ENCODE measurements at places on chromosomes 7 and 10.

DNA sequence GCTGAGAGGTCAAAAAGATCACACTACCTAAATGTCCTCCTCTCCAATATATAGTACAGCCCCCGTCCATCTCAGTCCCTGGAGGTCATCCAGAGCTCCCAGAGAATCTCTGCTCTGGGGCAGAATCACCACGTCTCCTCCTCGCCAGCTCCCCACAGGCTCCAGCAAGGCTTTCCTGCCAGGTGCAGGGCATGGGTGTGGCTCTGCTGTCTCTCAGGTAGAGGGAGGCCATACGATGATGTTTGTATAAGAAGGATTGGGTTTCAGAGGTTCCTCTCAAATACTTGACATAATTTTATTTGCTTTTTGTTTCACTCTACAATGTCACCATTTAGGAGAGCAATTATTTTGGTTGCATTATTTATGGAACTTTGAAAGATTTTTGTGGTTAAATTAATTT is 98.3 kb upstream of the PRSS58 start:
- DNase-seq: no peak

DNA sequence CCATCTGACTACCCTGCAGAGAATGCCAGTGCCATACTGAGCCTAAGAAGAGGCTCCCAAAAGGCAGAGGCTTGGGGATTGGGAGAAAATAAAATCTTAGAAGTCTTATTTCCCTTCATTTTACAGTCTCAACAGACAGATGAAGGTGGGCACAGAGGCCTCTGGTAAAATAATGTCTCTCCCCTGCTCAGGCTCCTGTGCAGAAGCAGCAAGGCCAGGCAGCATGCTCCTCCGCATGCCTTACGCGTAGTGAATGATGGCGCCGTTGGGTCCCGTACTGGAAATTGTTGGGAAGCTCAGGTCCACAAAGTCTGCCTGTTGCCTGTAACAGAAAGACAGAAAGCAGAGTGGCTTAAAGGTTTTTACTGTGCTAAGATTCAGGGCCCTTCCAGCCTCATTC is 45.8 kb downstream of the XPNPEP1 start:
- no peak for DNase-seq

GRCh38 chr10:31936933-31937332 is 8.3 kb upstream of the ARHGAP12 start:
- DNase-seq: no peak

DNA sequence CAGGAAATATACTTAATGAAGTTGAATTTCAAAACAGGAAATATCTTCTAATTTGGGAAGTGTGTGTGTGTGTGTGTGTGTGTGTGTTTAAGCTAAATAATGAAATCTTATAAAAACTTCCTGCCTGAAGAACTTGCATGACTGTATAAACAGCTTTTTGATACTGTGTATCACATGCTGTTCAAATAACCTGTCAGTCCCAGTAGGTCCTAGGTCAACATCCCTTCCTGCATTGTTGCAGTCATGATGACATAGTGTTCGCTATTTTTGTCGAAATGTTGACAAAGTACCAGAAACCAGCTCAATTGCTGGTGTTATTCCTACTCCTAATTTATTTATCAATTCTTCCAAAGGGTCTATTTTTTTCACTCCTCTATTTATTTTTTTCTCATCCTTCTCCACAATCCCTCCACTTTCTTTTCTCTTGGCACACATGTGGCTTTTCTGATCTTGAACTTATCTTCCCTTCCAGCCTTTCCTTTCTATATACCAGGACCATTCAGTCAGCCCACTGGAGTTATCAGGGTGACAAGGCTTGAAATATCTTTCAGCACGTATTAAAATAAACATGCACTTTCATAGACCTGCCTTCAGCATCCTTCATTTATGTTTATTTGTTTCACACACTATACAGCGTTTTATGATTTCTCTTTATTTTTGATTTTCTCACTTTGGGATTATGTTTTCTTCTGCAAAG is 115.8 kb downstream of the PLXDC2 start:
- no peak for DNase-seq

GRCh38 chr10:80094231-80094630 is 15.8 kb downstream of the TMEM254 start:
- DNase-seq: no peak

DNA sequence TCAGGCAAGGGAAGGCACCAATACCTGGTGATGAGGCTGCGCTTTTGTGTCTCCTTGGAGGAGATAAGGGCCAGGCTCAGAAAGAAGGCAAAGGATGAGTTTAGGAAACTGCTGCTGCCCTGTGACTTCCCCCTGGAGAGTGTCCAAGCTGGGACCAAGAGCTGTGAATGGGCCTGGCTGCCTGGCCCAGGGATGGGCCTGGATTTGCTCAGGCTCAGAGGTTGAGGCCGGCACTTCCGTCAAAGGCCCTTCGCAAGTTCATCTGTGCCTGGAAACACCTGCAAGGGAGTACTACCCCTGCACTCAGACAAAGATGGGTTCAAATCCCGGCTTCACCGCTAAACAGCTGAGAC is 50.5 kb upstream of the NANOS1 start:
- DNase-seq: no peak

Measured in hippocampal formation (tissue), 2 donors.